ENCODE measurements at places on chromosomes 2 and 18.

DNA sequence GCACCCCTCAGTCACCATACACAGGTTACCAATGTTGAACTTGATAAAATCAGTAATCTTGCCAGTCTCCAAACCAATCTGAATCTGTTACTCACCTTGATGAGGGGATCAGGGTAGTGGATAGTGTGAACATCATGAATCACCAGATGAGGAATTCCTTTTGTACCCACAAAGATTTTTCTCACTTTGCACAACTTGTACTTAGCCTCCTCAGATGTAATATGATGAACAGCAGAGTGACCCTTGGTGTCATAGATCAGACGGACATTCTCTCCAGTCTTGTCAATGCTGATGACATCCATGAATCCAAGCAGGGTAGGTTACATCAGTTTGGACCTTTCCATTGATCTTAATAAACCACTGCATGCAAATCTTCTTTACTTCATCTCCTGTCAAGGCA lies 54.7 kb downstream of the MDH1 start:
- peak; percentile 34 for DNase-seq

- peak; percentile 58 for DNase-seq
Measured at GRCh38 chr18:12679183-12679786, 21.4 kb upstream of the SPIRE1 start.

GRCh38 chr2:11477994-11478393 lies 12.0 kb upstream of the E2F6 start:
- peak; percentile 88 for DNase-seq

DNA sequence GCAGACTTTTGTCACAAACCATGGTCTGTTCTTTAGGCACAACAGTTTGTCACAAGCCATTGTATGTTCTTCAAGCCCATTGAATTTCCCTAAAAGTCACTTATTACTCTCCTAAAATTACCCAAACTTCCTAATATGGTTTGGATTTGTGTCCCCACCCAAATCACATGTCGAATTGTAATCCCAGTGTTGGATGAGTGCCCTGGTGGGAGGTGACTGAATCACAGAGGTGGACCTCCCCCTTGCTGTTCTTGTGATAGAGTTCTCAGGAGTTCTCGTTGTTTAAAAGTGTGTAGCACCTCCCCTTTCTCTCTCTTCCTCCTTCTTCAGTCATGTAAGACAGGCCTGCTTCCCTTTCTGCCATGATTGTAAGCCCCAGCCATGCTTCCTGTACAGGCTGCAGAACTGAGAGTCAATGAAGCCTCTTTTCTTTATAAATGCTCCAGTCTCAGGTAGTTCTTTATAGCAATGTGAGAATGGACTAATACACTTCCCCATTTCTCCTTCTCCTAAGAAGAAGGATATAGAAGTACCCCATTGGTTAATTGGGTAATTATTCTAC lies 11.2 kb upstream of the GYPC start:
- DNase-seq, result peak; percentile 21

GRCh38 chr2:119517433-119517832 lies 6.8 kb downstream of the SCTR start:
- DNase-seq, result peak; percentile 47

GRCh38 chr18:58223717-58224424 lies 179.8 kb downstream of the NEDD4L start:
- peak; percentile 98 for DNase-seq

- DNase-seq, result peak; percentile 33
Measured at GRCh38 chr18:49494660-49495059, 7.6 kb upstream of the C18orf32 start.

DNA sequence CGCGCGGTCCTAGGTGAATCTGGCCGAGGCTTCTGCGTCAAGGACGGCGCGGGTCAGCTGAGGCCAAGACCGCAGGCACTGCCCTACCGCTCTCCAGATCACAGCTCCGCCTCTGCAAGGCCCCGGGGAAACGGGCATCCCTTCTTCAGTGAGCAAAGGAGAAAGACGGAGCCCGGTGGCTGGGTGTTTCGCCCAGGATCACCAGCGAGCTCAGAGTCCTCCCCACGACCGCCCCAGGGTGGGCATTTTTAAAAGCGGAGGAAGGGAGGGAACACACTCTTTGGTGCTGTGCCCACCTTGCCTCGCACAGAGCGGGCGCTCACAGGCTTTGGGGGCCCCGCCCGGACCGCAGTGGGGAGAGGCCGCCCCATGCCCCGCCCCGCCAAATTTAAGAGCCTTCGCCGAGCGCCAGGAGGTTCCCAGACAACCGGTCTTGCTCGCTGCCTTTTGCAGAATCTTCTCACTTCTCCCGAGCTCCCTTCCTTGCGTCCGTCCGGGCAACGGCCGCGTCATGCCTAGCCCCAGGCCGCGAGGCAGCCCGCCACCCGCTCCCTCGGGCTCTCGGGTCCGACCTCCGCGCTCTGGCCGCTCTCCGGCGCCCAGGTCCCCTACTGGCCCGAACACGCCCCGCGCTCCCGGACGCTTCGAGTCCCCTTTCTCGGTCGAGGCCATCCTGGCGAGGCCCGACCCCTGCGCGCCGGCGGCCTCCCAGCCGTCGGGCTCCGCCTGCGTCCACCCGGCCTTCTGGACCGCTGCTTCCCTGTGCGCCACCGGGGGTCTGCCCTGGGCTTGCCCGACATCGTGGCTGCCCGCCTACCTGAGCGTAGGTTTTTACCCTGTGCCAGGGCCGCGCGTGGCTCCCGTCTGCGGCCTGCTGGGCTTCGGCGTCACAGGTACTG lies at the start of gene NOTO:
NOTO (plus strand) TSS at position 419 of the 899 bp plus-strand sequence; CDS start at position 512, 93 bp downstream.
- DNase-seq, result peak; percentile 21

- peak; percentile 50 for DNase-seq
Measured at GRCh38 chr2:40450066-40450795, 1.7 kb downstream of the SLC8A1 start.

GRCh38 chr2:223700221-223700620 lies 98.1 kb upstream of the SCG2 start:
- no peak for DNase-seq

DNA sequence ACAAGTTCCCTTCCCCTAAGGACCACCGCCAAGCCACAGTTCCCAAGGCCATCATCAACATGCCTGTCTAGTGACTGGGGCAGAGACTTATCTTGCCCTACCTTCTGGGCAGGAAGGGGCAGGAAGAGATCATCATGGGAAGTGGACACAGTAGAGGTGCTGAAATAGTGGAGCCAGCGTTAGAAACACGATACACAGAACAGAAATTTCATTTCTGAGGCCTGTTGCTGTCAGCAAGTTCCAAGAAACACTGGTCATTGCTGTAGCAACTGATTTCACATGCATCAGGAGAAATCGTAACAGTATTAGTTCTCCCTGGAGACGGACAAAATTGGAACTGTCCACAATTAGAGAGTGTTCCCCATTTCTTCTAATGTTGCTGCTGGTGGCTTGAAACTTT lies 83.0 kb downstream of the COLEC12 start:
- no peak for DNase-seq

DNA sequence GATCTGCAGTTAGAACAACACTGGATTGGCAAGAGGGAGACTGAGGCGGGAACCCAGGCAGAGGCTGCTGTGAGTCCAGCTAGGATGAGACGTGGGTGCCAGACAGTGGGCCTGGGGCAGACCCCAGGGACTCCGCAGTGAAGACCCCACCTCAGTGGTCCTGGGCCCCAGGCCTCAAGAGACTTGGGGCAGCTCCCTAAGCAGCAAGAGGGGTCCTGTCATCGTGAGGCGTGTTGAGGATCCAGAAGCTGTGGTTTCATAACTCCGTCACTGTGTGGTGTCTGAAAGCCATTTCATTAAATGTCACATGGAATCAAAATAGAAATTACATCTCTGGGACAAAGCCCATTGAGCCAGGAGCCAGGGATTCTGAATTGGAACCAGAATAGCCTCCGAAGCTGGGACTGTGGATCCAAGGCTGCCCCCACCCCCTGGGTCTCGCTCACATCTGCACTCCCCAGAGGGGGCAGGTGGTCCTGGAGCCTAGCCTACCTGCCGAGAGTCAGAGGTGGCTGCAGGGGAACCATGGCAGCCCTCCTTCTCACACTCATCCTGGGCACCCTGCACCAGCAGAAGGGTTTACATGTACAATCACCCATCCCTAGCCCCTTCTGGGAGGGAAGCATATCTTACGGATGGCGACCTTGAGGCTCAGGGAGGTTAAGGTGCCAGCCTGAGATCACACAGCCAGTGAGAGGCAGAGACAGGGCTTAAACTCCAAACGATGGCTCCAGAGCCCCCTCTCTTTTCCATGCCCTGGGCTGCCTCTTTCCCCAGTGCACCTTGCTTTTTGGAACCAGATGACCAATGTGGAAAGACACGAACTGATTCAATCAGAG lies 23.2 kb downstream of the RRM2 start:
- no peak for DNase-seq

- peak; percentile 50 for DNase-seq
Measured at GRCh38 chr2:62227386-62228075, 31.6 kb downstream of the B3GNT2 start.

GRCh38 chr2:216525972-216526371 lies 27.3 kb downstream of the RPL37A start:
- no peak for DNase-seq

DNA sequence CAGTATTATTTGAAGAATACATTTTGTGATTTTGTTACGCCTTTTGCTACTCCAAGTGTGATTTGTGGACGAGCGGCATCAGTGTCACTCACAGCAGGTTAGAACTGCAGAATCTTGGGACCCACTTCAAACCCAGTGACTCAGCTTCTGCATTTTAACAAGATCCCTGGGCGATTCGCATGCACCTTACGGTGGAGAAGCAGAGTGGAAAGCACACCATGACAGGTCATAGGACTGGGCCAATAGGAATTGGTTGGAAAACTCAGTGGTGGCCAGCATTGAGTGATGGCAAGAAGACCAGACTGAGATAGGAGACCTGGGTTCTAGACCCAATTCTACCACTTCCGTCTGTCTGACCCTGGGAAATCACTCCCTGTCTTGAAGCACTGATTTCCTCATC lies 26.3 kb downstream of the CTLA4 start:
- no peak for DNase-seq

- no peak for DNase-seq
Measured at GRCh38 chr2:161952783-161953191, 121.2 kb downstream of the DPP4 start.

DNA sequence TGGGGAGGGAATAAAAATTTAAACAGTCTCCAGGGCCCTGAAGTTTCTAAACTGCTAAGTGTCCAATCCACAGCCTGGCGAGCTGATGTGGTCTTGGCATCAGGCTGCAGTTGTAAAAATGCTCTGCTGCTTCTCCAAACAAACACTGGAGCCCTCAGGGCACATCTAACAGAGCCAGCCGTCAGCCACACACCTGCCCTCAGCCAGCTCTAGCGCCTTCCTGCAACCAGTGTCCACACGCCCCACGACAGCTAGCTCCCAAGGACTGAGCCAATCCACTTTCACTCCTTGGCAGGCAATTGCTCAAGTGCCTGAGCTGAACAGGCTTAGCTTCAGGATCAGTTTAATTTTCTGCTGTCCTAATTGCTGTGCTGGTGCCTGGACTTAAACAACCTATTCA lies 446.4 kb upstream of the RAB12 start:
- DNase-seq, result no peak

GRCh38 chr18:6414118-6414722 lies 491 bp downstream of the L3MBTL4 start:
- DNase-seq, result no peak

DNA sequence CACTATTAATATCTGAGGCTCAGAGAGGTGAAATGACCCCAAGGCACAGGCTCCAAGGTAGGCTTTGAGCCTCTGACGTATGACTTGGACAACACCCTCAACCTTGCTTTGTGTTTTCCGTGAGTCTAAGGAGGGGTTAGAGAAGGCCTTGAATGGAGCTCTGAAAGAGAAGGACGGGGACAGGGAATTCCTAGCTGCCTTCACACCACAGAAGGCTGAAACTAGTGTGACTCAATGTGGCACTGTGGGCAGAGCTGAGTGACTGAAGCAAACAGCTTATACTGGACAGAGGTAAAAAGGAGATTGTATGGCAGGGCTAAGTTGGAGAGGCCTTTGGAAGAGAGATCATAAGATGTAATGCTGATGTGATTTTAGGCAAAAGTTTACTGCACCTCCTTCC lies 3.5 kb upstream of the NCK2 start:
- no peak for DNase-seq

DNA sequence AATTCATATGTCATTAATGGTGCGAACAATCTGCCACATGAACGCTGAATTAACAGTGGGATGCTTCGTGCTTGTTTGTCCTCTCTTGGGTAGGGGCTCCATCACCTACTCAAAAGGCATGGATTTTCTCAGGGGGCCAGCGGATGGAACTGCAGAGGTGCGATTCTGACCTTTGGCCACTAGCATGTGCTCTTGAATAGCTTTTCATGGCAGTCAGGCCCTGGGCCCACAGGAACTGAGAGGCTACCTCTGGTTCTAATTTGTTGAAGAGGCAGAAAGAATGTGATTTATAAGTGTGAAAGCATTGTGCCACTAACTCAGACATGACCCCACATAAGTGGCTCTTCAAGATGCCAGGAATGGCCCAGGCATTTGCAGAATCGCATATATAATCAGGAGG lies 283.2 kb downstream of the INSIG2 start:
- DNase-seq, result peak; percentile 76

- no peak for DNase-seq
Measured at GRCh38 chr18:62588217-62588616, 65.4 kb downstream of the ZCCHC2 start.

DNA sequence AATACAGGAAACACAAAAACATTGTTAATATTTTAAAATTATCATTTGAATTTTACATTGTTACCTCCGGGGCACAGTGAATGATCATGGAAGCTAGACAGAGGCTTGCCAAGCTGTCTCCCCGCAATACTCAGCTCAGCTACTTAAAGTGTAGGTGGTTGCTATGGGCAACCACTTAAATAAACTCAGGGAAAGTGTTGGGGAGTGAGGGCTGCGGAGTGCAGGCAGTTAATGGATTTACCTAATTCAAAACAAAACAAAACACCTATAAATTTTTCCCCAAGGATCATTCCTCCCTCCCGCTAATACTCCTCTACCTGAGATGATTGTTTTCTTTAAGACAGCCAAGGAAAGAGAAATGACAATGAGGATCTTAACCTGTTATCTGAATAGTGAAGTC lies 349.5 kb downstream of the TGIF1 start:
- no peak for DNase-seq

DNA sequence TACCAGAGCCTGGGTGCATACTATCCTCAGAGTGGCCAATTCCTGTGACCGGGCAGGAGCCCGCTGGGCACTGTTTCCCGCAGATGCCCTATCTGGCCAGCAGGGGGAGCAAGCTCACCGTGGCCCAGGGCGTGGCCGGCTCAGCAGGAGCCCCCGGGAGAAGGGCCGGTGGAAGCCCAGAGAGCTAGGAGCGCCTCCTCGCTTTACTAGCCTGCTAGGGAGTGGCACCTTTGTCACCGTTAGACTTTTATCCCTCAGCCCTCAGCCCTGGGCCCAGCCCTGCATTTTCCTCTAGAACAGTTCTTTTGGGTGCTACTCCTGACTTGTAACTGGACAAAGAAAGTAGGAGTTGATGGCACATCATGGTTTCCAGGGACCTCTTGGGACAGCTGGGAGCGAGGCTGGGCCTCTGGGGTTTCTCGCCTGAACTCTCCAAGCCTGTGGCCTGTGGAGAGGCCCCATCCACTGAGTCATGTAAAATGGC lies 24.0 kb downstream of the TMEM177 start:
- DNase-seq, result peak; percentile 65
